Activated B cell treated with CpG ODN at 0.5 μM for 24 hours (primary cell): ENCODE measurements at places on chromosomes 3 and 15.
A peak's percentile ranks its signal among the peaks of the same experiment; 100 is the strongest.

GRCh38 chr15:71706461-71707229 lies 103.7 kb upstream of the NR2E3 start:
- H3K4me3 ChIP-seq = no peak overlapping the region
- no peaks in the 10 kb centered on the region for H3K4me1 ChIP-seq
- H3K27ac ChIP-seq = no peak overlapping the region
- H3K36me3 ChIP-seq = no peaks in the 10 kb centered on the region

DNA sequence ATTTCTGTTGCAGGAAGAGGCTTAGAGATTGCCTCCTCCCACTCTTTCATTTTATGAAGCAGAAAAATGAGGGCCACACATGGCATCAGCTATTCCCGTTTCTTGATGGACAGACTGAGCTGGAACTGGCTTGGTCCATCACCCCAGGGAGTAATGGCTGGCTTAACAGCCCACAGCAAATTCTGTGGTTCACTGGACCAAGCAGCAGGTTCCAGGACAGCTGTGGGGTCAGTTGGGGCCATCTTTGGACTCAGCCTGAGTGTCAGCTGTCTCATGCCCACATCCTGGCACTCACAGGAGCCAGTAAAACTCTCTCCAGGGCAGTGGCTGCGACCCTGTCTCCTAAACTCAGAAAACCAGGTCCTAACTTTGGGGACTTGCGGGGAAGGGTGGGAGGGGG lies 36.5 kb downstream of the ZDHHC19 start:
- no peaks in the 10 kb centered on the region for H3K36me3 ChIP-seq
- no peak for DNase-seq
- H3K4me3 ChIP-seq = no peak overlapping the region

DNA sequence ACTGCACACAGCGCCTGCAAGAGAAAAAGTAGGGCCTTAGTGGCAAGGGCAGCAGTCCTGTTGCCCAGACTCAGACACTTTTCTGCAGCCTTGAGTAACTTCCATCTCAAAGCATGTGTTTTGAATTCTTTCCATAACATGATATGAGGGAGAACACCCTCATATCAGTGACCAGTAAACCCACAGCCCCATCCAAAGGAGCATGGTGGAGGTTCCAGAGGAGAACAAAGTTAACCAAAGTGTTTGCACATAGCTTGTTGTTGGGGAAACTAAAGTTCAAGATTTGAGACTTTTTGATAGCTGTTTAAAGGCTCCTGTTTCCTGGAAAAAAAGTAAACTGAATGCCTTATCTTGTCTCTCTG lies 74.2 kb downstream of the OCA2 start:
- H3K27ac ChIP-seq = no peak overlapping the region
- H3K4me1 ChIP-seq = no peaks in the 10 kb centered on the region
- no peaks in the 10 kb centered on the region for H3K27me3 ChIP-seq
- DNase-seq = no peak

DNA sequence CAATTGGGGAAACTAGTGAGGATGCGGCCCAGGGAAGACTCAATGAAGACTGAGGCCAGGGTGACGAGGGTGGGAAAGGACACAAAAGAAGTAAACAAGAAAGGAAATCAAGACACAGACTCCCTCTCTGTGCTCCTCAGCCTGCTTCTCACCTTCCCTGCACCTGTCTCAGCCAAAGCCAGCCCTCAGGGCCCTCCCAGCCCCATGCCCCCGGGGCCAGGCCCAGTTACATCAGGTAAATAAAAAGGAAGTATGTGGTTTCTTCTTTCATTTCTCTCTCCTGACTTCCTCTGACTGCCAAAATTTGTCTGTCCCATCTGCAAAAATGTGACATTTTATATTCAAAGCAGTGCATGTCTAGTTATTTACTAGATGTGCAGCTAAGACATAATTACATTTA lies 328.0 kb downstream of the UACA start:
- H3K27ac ChIP-seq = peak overlapping the region; percentile 67
- H3K27me3 ChIP-seq = no peaks in the 10 kb centered on the region
- peak; percentile 44 for DNase-seq

DNA sequence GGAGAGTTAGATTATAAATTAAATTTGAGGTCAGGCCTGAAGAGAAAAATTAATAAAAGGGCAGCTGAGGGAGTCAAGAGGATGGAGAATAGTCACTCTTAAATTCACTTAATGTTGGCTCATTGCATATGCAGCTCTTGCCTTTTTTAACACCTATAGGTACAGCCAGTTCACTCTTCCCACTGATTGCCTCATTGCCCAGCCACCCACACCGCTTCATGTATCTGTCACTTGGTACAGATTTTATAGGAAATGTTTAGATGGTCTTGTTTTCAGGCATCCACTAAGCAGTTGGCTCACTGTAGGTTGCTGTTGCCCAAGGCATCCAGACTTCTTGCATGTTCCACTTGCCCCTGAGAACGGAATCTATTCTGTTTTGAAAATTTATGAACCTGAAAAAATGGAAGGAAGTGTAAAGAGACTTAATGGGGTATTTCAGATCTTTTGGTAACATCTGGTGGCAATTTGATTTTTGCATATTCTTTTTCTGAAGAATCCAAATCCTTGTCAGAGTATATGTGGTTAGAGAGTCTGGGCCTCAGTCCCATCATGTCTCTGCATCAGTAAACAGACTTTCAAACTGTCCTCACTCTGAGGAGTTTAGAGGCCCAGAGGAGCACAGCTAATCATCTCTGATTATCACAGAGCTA lies 151.9 kb downstream of the RBPMS2 start:
- H3K4me3 ChIP-seq = peak overlapping the region; percentile 2
- peak overlapping the region; percentile 51 for H3K27ac ChIP-seq
- peaks cover 16% of the 10 kb centered on the region for H3K36me3 ChIP-seq

DNA sequence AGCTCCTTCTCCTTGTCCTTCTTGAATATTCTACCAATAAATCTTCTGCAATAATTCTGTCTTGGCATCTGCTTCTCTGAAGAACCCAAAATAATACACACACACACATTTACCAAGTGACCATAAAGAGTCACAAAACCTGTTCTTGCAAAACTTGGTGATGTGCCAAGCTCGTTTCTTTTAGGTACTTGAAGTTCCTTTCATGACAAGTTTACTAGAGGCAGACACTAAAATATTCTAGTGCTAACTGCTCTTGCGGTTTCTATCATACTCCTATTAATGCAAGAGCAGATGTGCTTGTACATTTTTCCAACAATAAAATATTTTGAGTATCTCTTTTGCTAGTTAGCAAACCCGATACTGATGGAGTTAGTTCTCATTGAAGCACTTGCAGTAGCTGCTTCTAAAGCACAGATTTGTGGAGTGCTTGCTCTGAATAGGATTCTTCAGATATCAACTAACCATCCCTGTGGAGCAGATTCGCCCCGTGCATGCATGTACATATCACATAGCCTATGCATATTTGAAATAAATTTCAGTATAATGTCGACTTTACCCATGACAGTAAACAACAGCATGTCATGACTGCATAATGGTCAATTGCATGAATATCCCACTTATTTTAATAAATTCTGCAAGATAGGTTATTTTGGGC lies 23.2 kb downstream of the HHLA2 start:
- no peak overlapping the region for H3K4me3 ChIP-seq
- H3K27me3 ChIP-seq = no peaks in the 10 kb centered on the region
- no peak for DNase-seq
- no peaks in the 10 kb centered on the region for H3K36me3 ChIP-seq
- H3K4me1 ChIP-seq = peaks cover 14% of the 10 kb centered on the region

DNA sequence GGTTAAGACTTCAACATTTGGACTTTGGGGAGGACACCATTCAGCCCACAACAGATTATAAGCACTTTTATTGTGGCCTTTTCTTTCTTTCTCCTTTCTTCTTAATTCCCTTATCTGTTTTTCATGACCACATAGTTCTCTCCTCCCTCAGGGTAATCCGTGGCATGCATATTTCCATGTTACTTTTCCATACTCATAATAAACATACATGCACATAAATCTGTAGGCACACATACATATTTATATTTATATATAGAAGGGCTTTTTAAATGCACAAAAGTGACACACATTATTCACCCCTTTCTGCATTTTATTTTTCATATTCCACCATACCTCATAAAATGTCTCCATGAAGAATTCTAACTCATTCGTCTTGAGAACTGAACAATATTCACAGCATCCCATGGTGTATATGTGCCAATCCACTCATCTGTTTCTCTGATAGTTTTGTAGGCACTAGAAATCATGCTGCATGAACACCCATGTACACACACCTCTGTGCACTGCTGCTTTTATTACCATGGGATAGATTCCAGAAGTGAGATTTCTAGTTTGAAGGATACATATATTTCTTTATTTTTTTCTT lies 38.1 kb upstream of the GADL1 start:
- H3K4me1 ChIP-seq = peaks cover 3% of the 10 kb centered on the region
- H3K27me3 ChIP-seq = no peaks in the 10 kb centered on the region
- no peak overlapping the region for H3K27ac ChIP-seq
- no peaks in the 10 kb centered on the region for H3K36me3 ChIP-seq
- no peak for DNase-seq
- H3K4me3 ChIP-seq = no peak overlapping the region

DNA sequence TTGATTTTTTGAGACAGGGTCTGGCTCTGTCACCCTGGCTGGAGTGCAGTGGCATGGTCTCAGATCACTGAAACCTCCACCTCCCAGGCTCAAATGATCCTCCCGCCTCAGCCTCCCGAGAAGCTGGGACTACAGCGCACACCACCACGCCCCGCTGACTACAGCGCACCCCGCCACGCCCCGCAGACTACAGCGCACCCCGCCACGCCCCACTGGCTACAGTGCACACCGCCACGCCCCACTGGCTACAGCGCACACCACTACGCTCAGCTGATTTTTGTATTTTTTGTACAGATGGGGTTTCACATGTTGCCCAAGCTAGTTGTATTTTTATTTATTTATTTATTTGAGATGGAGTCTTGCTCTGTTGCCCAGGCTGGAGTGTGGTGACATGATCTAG lies 35.6 kb downstream of the SLC51A start:
- peaks cover 40% of the 10 kb centered on the region for H3K36me3 ChIP-seq
- no peak overlapping the region for H3K4me3 ChIP-seq
- H3K4me1 ChIP-seq = peaks cover 8% of the 10 kb centered on the region
- no peak for DNase-seq

DNA sequence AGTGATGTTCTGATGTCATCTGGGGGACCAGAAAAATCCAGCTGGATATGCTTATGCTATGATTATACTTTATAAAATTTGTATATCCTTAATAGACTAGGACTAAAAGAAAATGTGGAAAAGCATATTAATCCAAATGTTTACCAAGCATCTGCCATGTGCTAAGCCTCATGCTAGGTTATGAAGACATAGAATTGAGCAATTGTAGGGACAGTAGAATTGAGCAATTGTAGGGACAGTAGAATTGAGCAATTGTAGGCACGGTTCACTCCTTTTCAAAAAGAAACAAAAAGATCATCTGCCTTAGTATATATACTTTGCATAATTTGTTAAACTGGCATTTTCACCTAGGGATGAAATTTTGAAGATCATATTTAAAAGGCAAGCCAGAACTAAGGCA lies 18.3 kb downstream of the ABHD5 start:
- H3K27ac ChIP-seq = no peak overlapping the region
- no peaks in the 10 kb centered on the region for H3K27me3 ChIP-seq
- DNase-seq = no peak
- no peak overlapping the region for H3K4me3 ChIP-seq

- no peak overlapping the region for H3K27ac ChIP-seq
- peaks cover 38% of the 10 kb centered on the region for H3K4me1 ChIP-seq
- H3K27me3 ChIP-seq = no peaks in the 10 kb centered on the region
- no peak overlapping the region for H3K4me3 ChIP-seq
- DNase-seq = no peak
- no peaks in the 10 kb centered on the region for H3K36me3 ChIP-seq
Measured at GRCh38 chr3:159923956-159924355, 64.7 kb upstream of the IL12A start.

DNA sequence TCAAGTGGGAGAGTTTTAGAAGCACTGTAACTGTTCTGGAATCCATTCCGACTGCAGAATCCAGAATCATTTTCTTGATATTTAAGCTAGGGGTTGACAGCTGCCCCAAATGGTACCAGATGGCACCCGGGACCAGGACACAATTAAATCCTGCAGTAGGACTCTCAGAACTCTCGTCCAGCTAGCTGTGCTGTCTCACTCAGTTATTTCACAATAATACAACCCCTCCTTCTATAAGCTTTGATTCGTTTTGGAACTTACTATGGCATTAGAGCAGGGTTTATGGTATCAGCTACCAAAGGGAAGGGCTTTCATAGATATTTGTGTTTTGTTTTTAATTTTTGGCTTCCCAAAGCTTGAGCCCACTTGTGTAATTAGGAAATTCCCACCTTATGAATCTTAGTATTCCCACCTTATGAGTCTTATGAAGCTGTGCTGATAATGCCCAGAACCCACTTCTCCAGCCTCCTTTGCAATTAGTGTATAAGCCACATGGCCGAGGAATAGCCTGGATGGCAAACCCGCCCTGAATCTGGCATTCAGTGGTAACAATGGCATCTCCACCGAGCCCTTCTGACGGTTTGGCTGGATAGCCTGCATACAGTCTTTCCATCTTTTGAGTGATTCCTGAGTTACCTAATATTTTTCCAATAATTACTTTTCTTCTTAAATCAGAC lies 120.1 kb downstream of the UACA start:
- H3K4me1 ChIP-seq = no peaks in the 10 kb centered on the region
- H3K27me3 ChIP-seq = peaks cover 16% of the 10 kb centered on the region
- no peak for DNase-seq
- H3K27ac ChIP-seq = no peak overlapping the region

- H3K27ac ChIP-seq = no peak overlapping the region
- DNase-seq = no peak
- no peak overlapping the region for H3K4me3 ChIP-seq
Measured at GRCh38 chr3:8421267-8421666, 80.4 kb upstream of the LMCD1 start.

DNA sequence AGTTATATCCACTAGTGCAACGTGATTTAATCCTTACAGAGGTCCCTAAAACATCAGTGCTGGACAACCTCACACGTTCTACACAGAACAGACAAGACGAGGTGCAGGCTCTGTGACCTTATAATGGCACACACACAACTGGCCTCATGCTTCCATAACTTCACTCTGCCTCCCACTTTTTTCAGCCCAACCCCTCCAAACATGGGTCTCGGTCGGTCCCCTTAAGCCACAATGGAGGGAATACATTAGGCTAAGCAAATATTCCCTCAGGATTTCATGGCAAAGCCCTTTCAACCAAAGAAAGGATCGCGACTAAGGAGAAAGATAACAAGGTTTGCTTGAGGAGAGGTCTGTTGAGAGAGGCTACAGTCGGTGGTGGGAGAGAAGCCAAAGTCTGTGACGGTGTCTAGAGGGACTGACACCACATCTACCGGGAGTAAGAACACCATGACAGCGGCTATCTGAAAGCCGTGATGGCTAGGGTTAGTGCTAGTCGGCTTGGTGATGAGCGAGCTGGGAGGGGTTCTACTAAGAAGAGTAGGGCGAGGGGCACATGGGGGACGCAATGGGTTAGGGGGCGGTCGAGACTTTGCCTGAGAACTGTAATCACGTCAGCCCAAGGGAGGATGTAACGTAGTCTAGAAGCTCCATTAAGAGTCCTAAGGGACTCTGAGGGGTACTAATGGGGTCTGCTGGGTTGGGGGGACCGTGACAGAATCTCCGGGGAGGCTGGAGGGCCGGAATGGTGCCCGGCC lies 1.0 kb downstream of the MYO9A start:
- peaks cover 10% of the 10 kb centered on the region for H3K36me3 ChIP-seq
- peak overlapping the region; percentile 99 for H3K4me3 ChIP-seq
- no peak for DNase-seq
- H3K27me3 ChIP-seq = no peaks in the 10 kb centered on the region
- H3K27ac ChIP-seq = peak overlapping the region; percentile 88
